ENCODE measurements at places on chromosomes 16 and 17.

DNA sequence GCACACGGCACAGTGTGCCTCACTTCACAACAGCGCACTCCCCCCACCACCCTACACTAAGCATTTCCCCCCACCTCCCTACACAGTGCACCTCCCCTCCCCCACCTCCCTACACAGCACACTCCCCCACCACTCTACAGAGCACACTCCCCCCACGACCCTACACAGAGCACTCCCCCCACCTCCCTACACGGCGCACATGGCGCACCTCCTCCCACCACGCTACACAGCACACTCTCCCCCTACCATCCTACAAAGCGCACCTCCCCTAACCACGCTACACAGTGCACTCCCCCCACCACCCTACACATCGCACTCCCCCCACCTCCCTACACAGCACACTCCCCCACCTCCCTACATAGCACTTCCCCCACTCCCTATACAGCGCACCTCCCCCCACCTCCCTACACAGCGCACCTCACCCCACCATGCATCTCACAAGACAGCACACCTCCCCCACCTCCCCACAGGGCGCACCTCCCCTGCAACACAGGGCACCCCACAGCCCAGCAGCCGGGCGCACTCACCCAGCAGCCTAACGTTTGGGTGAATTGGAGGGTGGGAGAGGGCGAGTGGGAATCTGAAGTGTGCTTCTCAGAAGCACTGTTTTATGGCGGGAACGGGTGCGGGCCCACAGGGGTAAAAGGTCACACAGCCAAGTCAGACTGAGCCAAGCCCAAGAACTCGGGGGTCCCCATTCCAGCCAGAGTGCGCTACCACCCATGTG is 10.3 kb downstream of the KNOP1 start:
- no peak for DNase-seq

- no peak for DNase-seq
These were observed 16.2 kb downstream of the CLUH start for GRCh38 chr17:2695243-2695960.

DNA sequence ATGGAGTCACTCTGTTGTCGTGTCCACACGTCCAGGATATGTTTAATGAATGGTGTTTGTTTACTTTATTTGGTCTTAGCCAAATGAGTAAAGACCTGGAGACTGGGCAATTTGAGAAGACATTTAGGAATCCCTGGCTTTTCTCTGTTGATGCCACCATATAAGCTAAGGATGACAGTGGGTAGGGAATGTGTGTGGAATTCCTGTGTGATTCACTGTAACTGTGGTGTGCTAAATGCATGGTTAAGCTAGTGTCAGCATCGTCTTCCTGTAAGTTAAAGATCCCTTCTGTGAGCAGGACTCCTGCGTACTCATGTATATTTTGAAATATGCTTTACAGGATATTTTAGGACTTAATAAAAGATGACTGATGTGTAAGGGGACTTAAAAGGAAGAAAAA is 26.4 kb downstream of the GOSR1 start:
- no peak for DNase-seq

GRCh38 chr17:16352303-16352666 is 984 bp downstream of the CENPV start:
- DNase-seq, result no peak

DNA sequence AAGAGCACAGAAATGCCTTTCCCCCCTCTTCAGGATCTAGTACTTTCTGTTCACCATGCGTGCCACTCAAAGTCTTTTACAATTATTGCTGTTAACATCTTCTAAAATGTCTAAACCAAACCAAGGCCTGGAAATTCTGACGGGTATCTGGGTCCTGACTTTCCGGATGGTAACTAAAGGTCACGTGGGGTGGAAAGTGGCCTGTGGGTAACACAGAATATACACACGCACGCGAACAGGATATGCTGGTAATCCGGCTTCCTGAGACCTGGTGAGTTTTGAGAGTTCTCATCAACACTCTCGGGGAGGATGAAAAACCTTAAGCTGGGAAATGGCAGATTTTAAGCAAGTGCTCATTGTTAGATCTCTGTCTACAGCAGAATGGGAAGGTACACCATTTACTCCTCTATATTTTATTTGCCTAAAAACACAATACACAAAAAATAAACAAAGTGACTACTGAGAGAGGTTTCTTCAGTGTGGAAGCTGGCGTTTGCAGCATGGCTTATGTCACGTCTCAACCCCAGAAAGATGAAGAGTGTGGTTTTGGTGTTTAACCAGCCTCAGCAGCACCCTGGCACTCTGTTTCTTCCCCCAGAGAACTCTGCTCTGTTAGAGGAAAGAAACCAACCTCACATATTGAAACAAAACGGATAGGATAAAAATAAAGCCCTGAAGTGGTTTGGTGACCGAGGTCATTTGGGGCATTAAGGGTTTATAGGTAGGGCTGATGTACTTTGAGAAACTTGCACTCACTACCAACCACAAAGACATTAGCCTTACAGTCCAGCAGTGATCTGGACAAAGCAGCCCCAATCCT is 37.3 kb downstream of the SMG6 start:
- DNase-seq, result no peak

- no peak for DNase-seq
These were observed 931.4 kb upstream of the CDH8 start for GRCh38 chr16:62967611-62968010.

GRCh38 chr16:11949527-11949926 is 7.7 kb upstream of the NPIPB2 start:
- peak; percentile 4 for DNase-seq

DNA sequence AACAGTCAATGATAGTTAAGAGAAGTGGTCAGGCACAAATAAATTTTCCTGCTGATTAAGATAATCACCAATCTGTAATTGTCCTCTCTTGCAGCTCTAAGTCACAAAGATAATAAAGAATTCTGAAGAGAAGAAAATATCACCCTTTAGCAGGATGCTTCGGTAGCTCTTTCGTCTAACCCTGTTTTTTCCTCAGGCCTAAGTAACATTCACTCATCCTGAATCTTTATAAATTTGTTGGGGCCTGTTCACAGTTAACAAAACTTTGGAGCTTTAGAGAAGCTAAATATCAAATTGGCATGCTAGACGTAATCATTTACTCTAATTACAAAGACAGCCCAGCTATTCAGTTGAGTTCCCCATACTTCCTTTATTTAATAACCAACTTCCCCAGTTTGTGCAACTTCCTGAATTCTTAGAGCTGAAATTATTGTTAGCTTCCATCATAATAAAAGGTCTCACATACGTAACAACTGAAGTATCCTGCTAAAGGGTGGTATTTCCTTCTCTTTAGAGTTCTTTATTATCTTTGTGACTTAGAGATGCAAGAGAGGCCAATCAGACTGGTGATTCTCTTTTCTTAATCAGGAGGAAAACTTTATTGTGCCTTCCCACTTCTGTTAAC is 118.6 kb downstream of the TANGO6 start:
- DNase-seq, result no peak

DNA sequence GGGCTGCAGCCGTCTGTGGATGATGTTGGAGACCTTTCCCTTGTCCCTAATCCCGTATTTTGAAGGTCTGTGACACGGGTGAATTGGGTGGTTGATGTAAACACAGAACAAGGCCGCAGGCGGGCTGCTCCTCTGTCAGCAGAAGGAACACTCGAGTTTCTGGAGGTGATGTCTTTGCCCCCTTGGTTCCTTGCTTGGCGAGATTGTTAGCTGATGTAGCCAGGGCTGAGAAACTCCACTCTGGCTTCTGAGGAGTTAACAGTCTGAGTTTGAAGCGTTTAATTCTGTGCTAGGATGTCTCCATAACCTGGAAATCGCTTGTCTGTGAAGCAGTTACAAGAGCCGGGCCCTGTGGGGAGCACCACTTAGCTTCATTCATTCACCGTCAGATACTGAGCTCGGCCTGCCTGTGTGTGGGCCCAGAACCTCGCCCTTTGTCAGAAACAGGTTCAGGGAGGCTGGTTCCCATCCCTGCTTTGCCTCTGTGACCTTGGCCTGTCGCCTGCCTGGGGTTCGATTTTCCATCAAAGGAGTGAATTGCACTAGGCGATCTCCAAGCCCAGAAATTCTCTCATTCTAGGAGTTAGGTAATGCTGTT is 1.3 kb downstream of the MAPK8IP3 start:
- DNase-seq, result no peak

GRCh38 chr16:14565688-14566025 is 64.4 kb downstream of the PARN start:
- DNase-seq, result no peak

- no peak for DNase-seq
These were observed 7.3 kb downstream of the MYOCD start for GRCh38 chr17:12672947-12673346.

DNA sequence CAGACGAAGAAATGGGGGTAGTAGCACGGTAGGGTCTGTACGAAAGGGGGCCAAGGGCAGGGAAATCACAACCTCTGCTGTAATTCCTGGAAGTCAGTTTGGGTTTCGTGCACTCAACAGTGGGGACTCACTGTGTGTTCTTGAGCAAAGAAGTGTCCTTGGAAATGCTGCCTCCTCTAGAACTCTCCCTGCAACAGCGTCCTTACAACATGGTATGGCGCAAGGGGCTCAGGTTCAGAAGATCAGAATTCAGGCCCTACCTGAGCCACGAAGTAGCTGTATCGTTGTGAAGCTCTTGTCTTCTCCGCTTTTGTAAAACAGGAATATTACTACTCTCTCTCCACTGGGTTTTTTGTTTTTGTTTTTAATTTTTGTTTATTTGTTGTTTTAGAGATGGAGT is 106.2 kb upstream of the CLEC3A start:
- no peak for DNase-seq

DNA sequence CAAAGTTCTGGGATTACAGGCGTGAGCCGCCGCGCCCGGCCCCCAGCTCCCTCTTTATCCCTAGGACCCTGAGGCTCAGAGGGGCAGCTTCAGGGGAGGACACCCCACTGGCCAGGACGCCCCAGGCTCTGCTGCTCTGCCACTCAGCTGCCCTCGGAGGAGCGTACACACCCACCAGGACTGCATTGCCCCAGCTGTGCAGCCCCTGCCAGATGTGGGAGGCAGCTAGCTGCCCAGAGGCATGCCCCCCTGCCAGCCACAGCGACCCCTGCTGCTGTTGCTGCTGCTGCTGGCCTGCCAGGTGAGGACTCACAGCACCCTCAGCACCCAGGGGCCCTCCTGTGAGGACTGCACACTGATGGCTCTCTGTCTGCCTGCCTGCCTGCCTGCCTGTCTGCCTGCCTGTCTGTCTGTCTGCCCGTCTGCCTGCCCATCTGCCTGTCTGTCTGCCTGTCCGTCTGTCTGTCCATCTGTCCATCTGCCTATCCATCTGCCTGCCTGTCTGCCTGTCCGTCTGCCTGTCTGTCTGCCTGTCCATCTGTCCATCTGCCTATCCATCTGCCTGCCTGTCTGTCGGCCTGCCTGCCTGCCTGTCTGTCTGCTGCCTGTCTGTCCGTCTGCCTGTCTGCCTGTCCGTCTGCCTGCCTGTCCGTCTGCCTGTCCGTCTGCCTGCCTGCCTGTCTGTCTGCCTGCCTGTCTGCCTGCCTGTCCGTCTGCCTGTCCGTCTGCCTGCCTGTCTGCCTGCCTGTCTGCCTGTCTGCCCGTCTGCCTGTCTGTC is 5.0 kb downstream of the GCGR start:
- no peak for DNase-seq

- DNase-seq, result no peak
These were observed 2.5 kb downstream of the VASN start for GRCh38 chr16:4373909-4374742.

- DNase-seq, result no peak
These were observed 8.9 kb downstream of the VPS4A start for GRCh38 chr16:69319826-69320739.

DNA sequence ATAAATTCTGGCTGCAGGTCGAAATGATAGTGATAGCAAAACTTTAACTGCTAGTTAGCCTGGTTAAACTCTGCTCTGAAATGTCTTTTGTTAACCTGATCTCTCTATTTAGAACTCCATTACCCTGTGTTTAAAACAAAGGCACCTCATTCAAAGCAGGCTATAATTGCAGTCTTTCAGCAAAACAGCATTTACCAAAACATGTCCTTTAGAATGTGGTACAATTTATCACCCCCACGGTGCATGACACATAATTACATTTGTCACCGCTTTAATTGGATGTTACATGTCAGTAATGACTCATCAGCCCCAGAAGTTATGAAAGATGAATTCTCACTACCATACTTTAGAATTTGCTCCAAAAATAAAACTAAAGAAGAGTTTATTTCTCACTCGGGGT is 295.4 kb downstream of the TOX3 start:
- no peak for DNase-seq

DNA sequence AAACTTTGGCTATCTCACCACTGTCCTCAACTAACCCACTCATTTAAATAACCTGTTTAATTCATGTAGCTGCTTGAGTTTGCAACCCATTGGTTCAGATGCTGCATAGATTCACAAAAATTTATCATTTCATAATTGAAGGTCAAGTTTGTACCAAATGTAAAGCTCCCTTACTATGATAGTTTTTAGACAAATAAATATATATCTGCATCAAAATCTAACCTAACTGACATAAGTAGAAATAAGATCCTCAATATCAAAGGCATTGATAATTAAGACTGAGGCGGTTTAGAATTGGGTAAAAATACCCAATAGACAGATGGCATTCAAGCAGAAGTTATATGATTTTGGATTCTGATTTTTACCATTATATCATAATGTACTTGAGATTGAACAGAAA is 132.9 kb upstream of the NACA2 start:
- DNase-seq, result no peak

- DNase-seq, result no peak
These were observed 231.2 kb downstream of the SEC14L1 start for GRCh38 chr17:77371888-77372443.

- DNase-seq, result no peak
These were observed 56.4 kb upstream of the TOM1L1 start for GRCh38 chr17:54844233-54844632.

GRCh38 chr17:65438708-65439294 is 122.6 kb downstream of the AXIN2 start:
- DNase-seq, result no peak

DNA sequence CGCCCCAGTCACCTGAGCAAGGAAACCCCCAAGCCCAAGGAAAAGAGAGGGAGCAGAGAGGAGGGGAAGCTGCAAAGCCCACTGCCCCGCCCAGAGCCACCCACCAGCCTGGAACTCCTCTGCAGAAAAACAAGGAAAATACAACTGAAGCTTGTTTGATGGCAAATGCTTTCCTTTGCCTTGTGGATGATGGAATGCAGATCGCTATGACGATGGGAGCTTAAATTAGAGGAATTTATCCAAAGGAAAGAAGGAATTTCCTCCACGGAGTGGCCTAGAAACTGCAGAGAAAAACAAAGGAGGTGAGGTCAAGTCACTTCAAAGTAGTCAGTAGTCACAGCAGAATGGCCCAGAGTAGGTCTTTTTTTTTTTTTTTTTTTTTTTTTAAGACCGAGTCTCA is 31.5 kb upstream of the ASGR2 start:
- DNase-seq, result no peak

- no peak for DNase-seq
These were observed 157.7 kb downstream of the CDH11 start for GRCh38 chr16:64964126-64964540.

GRCh38 chr16:81815429-81815766 is 36.3 kb downstream of the PLCG2 start:
- DNase-seq, result no peak

DNA sequence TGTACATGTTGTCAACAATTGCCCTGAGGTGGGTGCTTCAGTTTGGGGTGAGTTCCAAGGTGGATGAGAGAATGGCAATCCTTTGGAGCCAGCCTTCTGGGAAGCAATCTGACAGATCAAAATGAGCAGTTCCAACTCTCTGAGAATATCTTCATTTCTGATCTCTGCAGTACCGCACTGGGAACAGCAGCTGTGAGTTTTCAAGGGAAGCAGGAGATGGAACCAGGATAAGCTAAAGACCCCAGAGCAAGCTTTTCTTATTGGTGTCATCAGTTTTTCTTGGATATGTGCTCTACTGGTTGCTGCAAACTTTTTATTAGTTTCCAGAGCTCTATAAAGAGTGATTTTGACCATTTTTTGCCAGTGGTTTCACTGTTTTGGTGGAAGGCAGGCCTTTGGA is 94.7 kb downstream of the KCNJ12 start:
- DNase-seq, result no peak
